ENCODE measurements at places on chromosomes 5 and 9. TPM values are rescaled to one million over a fixed set of nuclear protein-coding genes. Genes with fewer than 3 reads are reported as not detected.

The PTGES gene
- 30.0 TPM for total RNA-seq

The APBA1 gene
- total RNA-seq, result 3.9 TPM

The THBS4 gene
- total RNA-seq, result 0.53 TPM

The CANX gene
- total RNA-seq, result 626 TPM

The TMEM252 gene
- not detected for total RNA-seq

The ACSL6 gene
- 0.12 TPM for total RNA-seq
